Activated CD8-positive, alpha-beta memory T cell treated with anti-CD3 and anti-CD28 coated beads for 4 hours (primary cell): ENCODE measurements at places on chromosomes 3 and 15.

- no peak for DNase-seq
These were observed 57.6 kb upstream of the RGMA start for GRCh38 chr15:93146601-93147000.

GRCh38 chr15:40392986-40393948, 10.7 kb downstream of the KNSTRN start:
- no peak for DNase-seq

GRCh38 chr3:25817107-25817506, 27.2 kb downstream of the OXSM start:
- DNase-seq: no peak

- no peak for DNase-seq
These were observed 236.1 kb downstream of the ADAMTSL3 start for GRCh38 chr15:83889995-83890394.

DNA sequence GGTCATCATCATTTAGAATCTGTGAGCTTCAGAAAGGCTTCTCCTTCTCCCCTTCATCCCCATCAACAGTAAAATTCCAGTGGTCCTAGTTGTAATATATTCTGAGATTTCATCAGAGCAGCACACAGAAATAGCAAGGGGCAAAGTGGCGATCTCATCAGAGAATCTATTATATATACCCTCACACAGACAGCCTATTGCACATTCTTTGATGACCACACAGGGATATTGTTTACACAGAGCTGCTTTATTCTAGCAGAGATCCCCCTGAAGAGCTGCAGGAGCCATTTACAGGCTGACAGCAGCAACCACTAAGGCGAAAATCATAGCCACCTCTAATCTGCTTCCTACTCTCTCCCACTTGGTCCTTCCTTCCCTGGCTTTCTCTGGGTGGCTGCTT, 42.0 kb upstream of the CRBN start:
- no peak for DNase-seq

DNA sequence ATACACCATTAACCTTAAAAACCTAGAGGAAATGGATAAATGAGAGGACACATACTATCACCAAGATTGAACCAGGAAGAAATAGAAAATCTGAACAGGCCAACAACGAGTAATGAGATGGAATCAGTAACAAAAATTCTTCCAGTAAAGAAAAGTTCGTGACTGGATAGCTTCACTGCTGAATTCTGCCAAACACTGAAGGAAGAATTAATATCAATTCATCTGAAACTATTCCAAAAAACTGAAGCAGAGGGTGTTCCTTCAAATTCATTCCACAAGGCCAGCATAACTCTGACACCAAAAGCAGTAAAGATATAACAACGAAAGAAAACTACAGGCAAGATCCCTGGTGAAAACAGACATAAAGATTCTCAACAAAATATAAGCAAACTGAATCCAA, 195.8 kb upstream of the GPR149 start:
- DNase-seq: no peak

GRCh38 chr3:20064387-20064786, 24.1 kb downstream of the KAT2B start:
- no peak for DNase-seq

DNA sequence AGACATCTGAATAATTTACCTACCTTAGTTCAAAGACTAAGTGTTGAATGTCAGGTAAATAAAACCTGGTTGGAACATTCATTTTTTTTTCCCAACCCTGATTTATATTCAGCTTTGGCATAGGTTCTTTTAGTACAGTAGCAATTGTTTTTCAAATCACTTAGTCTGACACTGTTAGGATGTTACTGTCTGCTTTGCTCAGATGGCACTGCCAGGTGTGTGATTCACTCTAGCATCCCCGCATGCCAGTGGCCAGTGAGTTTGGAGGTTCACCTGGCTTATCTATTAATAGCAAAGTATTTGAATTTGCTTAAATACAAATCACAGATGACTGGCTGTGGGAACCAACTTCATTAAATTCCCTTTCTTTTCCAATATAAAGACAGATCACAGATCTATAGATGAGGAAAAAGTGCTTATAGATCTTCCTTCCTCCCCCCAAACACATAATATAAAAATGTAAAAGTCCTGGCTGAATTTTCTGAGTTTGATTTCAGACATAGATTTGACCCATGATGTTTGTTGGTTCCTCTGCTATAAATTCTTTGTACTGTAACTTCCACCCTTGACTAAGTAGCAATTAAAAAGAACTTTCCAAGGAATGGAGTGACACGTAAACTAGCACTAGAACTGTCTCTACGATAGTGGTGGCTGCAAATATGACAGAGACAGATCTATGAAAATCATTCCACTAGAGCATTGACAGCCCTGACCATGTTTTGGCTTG, 3.9 kb downstream of the THBS1 start:
- no peak for DNase-seq

GRCh38 chr3:73504239-73504638, 120.5 kb downstream of the PDZRN3 start:
- DNase-seq: no peak

GRCh38 chr15:69783211-69783610, 314.5 kb downstream of the TLE3 start:
- no peak for DNase-seq

DNA sequence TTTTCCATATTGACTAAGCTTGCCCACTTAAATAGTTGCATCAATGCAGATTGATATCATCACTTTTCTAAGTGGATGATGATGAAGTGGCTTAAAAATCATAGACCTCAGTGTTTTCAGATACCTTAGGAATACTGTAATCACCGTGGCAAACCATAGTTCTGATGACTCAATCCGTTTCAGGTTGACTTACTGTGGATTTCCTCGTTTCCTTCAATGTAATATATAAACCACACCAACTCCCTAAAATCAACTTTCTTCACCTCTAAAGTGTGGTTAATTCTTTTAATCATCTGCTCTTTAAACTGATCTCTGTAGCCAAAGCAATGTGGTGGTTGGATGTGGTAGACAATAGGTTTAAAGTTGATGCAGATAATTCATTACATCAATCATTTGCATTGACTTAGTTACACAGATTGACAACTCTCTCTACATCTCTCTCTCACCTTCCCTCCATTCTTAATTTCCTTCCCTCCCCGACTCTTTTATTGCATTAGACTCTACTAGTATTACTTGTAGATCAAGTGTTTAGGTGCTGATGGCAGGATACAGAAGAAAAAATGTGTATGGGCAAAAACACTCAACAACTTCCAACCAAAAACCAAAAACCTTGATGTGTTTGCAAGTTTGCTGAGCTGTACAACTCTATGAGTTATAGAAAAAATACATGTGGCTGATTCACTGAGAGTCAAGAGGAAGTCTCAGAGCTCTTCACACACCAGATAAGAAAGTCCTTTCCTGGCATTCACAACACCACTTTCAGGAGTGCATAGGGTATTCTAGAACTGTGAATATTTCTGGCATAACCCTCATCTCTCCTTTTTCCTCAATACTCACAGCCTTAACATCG, 243.5 kb downstream of the NFKBIZ start:
- no peak for DNase-seq
